ENCODE measurements at places on chromosomes 2 and 18.
A peak's percentile ranks its signal among the peaks of the same experiment; 100 is the strongest.

- no peak for ATAC-seq
These were observed 26.3 kb downstream of the PSME4 start for GRCh38 chr2:53944542-53944941.

- no peak for ATAC-seq
These were observed 94.4 kb downstream of the CRIM1 start for GRCh38 chr2:36449943-36450392.

DNA sequence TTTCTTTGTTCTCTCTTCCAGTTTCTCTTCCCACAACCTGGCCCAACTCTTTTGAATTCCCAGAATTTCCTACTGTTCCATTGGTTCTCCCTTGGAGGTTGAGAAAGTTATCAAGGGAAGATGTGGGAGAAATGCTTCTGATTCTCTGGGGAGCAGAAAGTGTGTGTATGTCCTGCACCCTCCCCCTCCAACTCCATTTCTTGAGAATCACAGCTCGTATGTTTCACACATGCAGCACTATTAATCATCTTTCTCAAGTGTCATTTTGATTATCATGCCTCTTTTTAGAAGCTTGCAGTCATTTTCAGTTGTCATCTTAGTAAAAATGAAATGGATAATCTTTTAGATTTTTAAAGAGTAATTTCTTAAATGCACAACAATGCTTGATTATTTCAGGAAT, 296.8 kb upstream of the SLC39A10 start:
- peak; percentile 40 for ATAC-seq

DNA sequence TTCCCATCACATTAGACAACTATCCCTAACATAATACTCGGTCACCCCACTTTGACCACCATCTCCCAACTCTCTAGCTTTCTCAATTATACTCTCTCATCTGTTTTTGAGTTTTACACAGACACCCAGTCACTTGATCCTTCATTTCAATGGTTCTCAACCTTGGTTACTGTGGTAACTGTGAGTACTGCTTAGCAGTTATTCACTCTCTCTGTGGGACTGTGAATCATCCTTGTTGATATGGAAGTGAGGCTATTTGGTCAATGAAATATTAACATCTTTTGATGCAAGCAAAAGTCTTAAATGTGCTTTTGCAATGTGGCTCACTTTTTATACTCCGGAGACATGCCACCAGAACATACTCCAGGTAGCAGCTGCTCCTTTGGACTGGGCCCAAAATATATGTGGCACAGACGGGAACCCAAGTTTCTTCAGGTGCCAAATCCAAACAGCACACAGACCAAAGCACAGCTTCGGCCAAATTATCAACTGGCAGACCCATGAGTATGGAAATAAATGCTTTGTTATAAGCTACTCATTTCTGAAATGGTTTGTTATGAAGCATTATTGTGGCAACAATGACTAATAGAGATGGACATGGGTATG, 75.0 kb upstream of the SLC25A52 start:
- no peak for ATAC-seq

GRCh38 chr2:19457809-19458208, 99.4 kb upstream of the OSR1 start:
- no peak for ATAC-seq

DNA sequence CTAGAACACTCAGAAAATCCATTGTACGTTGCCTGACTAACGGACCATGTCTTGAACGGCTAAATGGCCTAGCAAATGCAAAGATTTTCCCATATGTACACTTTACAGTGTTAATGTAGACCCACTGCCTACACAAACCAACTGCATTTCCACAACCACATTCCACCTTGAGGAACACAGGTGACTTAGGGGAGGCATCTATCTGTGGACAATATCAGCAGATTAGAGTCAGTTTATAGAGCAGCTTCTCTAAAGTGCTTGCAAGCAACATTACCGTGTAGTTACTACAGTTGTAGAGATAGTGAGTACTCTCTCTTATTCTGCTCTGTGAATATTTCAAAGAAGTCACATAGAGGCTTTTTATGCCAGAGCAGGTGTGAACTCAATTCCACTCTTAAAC, 139.6 kb downstream of the TCF4 start:
- no peak for ATAC-seq

GRCh38 chr2:168848225-168848624, 42.0 kb downstream of the SPC25 start:
- ATAC-seq: no peak

DNA sequence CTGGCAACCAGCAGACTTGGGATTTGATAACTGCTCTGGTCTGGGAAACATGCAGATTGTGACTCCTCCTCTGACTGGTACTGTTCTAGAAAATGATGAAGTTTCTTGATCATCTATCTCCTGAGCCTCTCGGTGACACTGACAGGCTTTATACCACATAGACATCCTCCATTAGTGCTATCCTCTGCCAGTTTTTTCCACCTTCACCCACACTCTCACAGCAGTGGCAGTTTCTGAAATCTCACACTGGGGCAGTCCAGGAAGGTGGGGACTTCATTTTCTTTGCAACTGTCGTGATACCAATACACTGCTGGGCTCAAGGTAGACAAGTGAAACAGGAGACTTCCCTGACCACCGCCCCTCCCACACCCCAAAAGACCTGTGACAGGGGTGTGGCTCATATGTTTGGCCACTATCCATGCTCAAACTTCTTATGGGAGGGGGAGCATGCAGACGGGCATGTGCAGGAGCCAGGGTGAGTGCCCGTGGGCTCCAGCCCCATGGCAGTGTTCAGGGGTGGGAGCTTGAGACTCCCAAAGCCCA, 66.3 kb upstream of the RMDN2 start:
- peak; percentile 28 for ATAC-seq

Data from activated CD4-positive, CD25-positive, alpha-beta regulatory T cell treated with anti-CD3 and anti-CD28 coated beads, Interleukin-2, amount 50 U/mL, for 24 hours (primary cell).